ENCODE measurements at places on chromosomes 11 and 22.
A peak's percentile ranks its signal among the peaks of the same experiment; 100 is the strongest.

GRCh38 chr22:47586038-47586437, 823.6 kb downstream of the TBC1D22A start:
- no peak for DNase-seq

- peak; percentile 19 for DNase-seq
Measured at GRCh38 chr22:45318558-45319323, 9.0 kb downstream of the FAM118A start.

DNA sequence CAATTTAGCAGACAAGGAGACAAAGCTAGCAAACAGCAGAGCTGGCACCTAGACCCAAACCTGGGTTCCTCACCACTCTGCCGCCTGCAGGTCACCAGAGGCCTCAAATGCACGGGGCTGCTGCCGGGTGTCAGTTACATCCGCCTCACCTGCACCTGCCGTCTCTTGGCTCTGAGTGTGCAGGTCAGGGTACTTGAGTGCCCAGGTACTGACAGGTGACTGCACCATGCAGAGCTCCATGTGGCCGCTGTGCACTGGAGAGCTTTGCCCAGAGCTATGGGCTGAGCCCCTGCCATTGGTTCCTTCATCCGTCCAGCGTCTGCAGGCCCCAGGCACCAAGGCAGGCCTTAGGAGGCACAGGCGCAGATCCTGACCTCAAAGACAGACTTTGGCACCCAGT, 35.0 kb downstream of the PDGFB start:
- DNase-seq = no peak

- DNase-seq = no peak
Measured at GRCh38 chr11:69330330-69330729, 36.4 kb downstream of the MYEOV start.

All from stimulated activated CD4-positive, alpha-beta T cell treated with anti-CD3 and anti-CD28 coated beads, Interleukin-4, amount 100 ng/mL, for 1 hour (primary cell).